ENCODE measurements at places on chromosomes 7 and 10.
A peak's percentile ranks its signal among the peaks of the same experiment; 100 is the strongest.

GRCh38 chr10:74824184-74824899 lies 2.1 kb upstream of the KAT6B start:
- DNase-seq, result peak; percentile 49

DNA sequence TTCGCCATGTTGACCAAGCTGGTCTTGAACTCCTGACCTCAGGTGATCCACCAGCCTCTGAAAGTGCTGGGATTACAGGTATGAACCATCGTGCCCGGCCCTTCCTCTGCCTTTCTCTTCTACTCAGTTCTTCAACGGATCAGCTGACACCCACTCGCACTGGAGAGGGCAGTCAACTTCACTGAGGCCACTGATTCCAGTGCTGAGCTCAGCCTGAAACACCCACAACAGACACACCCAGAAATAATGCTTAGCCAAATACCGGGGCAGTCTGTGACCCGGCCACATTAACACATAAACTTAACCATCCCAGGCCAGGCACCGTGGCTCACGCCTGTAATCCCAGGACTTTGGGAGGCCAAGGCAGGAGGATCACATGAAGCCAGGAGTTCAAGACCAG lies 119.3 kb upstream of the CHST15 start:
- DNase-seq, result no peak

- DNase-seq, result peak; percentile 59
These were observed 430.2 kb downstream of the LRMDA start for GRCh38 chr10:75861582-75861981.

GRCh38 chr7:140683657-140684056 lies 10.9 kb downstream of the ADCK2 start:
- no peak for DNase-seq

- DNase-seq, result no peak
These were observed 295.3 kb upstream of the PRKCQ start for GRCh38 chr10:6875269-6875865.

GRCh38 chr7:139370943-139371313 lies 11.2 kb downstream of the LUC7L2 start:
- no peak for DNase-seq

GRCh38 chr7:44132039-44132438 lies 8.7 kb upstream of the POLD2 start:
- no peak for DNase-seq

DNA sequence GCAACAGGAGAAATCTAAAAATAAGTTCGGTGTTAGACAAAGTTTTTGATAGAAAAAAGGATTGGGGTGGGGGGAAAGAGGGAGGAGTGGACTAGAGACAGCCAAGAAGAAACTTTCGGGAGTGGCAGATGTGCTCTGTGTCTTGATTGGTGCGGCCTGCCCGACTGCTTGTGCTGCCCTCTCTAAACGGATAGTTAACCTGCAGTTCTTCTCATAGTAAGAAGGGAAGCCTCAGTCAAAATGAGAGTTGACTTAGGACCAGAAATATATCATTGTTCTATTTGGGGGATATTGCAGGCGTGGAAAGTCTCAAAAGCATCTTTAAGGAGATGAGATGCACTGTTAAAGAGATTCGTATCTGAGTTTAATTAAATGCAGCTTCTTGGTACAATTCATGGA lies 39.3 kb downstream of the UBE3C start:
- DNase-seq, result no peak

GRCh38 chr7:85757348-85757747 lies 570.5 kb upstream of the SEMA3D start:
- no peak for DNase-seq

DNA sequence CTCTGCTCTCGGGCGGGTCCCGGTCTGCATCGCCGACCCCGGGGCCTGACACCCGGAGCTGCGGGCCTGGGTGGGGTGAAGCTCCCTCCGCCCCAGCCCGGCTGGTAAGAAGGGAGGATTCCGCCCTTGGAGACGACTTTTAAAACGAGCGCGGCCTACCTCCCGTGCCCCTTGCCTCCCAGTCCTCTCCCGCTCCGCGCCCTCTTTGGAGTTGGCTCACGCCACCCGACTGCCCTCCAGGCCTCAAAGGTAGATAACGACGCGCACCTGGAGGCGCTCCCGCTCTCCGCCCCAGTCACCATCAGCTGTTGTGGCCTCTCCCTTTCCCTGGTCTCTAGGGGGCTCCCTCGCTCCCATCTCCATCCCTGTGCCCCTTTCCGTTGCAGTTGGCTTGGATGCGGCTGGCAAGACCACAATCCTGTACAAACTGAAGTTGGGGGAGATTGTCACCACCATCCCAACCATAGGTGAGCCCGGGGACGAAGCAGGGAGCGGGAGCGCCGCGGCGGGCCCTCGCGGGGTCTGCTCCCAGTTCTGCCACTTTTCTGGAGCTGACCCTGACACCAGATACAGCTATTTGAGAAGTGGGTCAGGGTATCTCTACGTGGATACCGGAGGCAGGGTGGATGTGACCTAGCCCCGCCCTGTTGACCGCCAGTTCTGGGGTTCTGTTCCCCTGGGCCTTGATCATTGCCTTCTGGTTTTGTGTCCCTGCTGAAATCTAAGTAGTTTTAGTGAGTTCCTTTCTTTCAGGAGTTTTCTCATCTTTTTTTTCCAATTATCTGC lies 679 bp downstream of the ARF5 start:
- DNase-seq, result peak; percentile 49

DNA sequence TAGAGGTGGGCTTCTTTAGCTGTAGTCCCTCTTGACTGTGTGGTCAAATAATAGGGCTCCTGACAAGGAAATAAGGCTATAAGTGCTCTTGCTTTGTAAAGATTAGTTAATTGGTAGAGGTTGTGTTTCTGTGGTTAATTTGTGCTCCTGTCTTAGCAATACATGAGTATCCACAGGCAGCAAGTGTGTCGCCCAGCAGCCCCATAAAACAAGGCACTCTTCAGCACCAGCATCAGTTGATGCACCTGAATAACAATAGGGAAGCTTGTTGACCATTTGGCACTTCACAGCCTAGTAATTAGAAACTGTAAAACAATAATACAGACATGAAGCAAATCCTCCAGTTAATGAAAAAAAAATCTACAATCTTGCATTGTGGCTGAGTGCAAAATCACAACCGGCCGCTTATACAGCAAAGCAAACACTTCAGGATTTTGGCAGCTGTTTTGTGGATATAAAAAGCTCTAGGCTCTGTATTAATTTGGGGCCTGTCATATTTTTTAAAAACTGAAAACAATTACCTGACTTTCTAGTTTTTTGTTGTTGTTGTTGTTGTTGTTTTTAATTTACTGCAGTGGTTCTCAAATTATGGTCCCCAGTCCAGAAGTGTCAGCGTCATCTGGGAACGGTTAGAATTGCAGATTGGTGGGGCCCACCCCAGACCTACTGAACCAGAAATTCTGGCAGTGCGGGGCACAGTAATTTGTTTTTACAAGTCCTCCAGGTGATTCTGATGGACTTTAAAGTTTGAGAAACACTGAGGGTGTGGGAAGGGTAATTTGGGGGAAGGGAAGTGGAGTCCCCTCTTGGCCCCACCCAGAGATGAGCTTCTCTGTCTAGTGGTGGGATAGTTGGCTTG lies 56.8 kb downstream of the AUTS2 start:
- no peak for DNase-seq

DNA sequence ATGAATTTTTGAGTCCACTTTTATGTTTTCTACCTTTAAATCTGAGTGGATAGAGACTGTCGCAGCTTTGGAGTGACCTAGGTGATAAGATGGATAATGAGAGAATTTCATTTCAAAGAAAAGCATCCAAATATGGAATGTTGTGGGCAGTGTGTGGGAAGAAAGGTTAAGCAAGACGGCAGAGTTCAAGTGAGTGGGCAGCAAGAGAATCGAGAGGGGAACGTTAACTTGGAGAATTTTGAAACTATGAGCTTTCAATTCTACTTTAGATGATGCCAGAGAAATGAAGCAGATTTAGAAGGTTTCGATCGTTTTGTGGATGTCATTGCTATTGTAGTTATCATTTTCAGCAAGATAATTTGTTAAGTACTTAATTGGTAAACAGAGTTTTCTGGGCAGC lies 73.0 kb downstream of the XRCC2 start:
- DNase-seq, result no peak

DNA sequence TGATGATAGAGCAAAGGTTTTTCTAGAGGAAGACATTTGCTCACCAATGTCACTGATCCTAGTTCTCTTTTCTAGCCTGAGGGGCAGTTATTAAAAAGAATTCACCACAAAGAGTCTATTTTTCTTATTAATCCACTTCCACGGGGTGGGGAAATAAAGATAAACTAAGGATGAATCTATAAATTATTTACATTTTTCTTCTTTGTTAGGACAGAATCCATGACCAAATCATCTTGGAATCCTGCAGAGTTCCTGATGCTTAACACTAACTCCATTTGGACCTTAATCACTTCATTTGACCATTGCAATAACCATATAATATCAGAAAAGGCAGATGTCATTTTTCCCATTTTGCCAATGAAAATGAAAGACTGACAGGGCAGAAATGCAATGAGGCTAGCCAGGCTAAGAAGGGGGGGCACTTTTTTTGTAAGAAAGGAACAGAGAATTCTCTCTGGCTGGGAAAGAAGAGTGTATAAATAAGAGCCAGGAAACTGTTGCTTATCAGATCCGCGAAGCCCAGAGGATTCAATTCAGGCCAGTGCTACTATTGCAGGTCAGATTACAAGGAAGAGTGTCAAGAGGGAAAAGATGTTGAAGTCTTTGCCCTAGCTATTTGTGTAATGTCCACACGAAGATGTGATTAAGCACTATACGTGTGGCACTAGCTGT lies 433.2 kb downstream of the TNS3 start:
- no peak for DNase-seq

- DNase-seq, result no peak
These were observed 7.0 kb upstream of the PPP1R35 start for GRCh38 chr7:100443096-100443840.

DNA sequence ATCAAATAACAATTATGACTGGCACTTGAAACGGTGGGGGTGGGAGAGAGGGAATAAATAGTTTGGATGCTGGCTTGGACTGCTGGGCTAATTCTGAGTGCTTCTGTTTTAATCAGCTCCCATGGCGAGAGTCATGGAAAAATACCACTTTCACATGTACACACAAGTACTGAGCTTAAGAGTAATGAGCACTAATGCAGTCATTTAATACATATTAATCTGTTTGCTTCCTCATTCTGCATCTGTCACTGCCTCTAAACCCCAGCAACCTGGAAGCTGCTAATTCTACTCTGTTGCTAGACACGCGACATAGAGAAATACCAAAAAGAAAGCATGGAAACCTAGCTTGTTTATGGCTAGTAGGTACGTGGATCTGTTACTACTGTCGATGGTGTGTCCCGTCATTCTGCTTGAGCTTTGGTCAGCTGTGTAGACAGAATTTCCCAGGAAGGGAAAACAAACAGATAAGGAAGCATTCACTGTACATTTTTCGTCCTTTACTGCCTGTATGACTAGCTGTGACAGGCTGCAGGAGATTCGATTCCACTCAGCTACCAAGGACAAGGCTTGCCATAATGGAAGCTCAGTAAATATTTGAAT lies 238.8 kb downstream of the BAMBI start:
- DNase-seq, result no peak

DNA sequence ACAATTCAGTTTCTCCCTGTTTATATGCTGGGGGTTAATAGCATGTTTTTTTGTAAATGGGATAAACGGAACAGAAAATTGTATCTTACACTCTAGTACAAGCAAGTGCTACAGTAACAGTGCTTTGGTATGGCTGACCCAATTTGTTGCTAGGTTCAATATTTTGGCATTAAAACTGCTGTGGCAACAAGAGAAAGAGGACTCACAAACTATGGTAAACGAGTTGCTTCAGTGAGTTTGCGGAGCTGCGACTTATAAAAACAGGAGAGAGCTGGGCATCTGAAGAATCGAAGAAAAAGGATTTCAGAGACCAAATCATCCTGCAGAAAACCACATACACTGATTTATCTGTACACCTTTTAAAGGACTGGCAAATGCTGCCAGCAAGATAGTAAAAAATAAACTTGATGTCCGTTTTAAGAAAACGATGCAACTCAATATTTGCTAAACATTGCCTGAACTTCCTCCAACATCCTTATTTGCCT lies 2.2 kb downstream of the GLUD1 start:
- no peak for DNase-seq

GRCh38 chr10:58433066-58433465 lies 47.9 kb downstream of the TFAM start:
- no peak for DNase-seq

DNA sequence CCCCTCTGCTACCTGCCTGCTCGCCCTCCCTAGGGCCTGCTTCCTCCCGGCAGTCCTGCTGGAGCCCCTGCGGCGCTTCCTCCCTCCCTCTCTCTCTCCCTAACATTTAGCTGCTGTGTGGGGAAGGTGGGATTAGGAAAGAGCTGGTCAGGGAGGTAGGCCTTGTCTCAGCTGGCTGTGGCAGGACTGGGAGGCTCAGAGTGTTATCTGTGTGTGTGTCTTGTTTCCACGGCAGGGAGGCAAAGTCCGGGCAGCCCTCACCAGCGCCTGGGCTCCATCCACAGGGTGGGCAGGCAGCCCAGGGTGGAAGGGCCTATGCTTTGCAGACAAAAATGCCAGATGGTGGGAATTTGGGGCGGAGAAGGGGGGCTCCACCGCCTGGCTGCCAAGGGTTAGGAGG lies 105.7 kb downstream of the RPS24 start:
- no peak for DNase-seq

DNA sequence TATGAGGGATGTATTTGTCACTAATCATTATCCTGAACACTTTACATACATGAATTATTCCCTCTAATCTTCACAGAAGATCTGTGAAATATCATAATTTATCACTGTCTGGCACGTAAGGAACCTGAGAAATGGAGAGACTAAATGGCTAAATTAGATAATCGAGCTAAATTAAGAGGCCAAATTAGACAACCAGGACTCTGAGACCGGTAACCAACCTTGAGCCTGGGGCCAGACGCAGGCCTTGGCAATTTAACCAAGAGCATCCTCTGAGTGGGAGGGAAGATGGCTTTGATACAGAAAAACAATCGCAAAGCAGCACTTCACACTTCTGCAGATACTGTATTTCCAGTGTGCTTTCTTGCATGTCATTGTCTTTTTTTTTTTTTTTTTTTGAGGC lies 21.4 kb downstream of the SVOPL start:
- DNase-seq, result no peak

GRCh38 chr10:78476156-78476555 lies 442.5 kb downstream of the RPS24 start:
- no peak for DNase-seq

DNA sequence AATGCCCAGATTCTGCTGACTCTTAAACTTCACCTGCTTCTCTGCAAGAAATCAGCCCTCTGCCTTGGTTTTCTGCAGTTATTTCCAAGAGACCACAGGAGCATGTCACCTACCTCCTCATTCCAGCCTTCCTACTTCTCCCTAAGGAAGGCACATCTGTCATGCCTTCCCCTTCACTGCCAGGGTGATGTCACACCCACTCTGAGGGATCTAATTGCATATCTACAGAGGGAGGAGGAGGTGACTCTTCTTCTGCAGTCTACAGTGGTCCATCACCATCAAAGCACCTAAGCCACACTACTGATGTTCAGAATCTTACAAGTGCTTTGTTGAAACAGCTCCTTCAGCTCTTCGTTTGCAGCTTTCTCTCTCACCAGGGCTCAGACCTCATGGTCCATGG lies 275.5 kb downstream of the FGFR2 start:
- no peak for DNase-seq

GRCh38 chr7:2880874-2881533 lies 36.9 kb upstream of the GNA12 start:
- DNase-seq, result no peak

GRCh38 chr10:69641261-69641980 lies 11.4 kb downstream of the FAM241B start:
- no peak for DNase-seq

GRCh38 chr10:72952642-72953158 lies 1.9 kb downstream of the PLA2G12B start:
- DNase-seq, result no peak

GRCh38 chr7:151206914-151207313 lies 3.4 kb downstream of the H2BK1 start:
- DNase-seq, result no peak

GRCh38 chr10:89814278-89814677 lies 112.9 kb downstream of the KIF20B start:
- DNase-seq, result no peak
